HCT116 (cell line): ENCODE measurements at places on chromosomes 1 and 21. TPM values are rescaled to one million over a fixed set of nuclear protein-coding genes. Genes with fewer than 3 reads are reported as not detected.

KPNA6 gene
- 79.9 TPM for total RNA-seq

MYCL gene
- total RNA-seq, result 10.0 TPM

DENND4B gene
- 70.8 TPM for total RNA-seq

GRCh38 chr1:234473118-234473517 lies 5.9 kb downstream of the TARBP1 start:
- H3K36me3 ChIP-seq, result no peaks in the 10 kb centered on the region
- H3K27ac ChIP-seq, result no peak overlapping the region
- H3K4me3 ChIP-seq, result no peak overlapping the region

DNA sequence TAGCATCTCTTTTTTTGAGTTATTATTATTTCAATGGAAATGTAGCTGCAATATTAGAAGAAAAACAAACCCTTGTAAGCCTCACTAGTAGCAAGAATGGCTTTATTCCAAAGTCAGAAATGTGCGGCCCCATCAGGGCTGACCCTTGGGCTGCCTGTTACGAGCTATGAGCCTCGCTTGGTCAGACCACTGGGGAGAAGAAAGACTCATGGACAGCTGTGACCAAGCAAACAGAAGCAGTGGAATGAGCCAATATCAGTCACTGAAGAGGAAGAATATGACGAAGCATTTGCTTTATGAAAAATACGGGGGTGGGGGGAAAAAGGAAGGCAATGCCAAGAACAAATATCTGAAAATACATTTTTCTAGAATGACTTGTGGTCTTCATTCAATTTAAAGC lies 504.5 kb downstream of the LMO4 start:
- no peaks in the 10 kb centered on the region for H3K27me3 ChIP-seq
- no peaks in the 10 kb centered on the region for H3K36me3 ChIP-seq
- no peaks in the 10 kb centered on the region for H3K4me1 ChIP-seq

UBE2U gene
- not detected for total RNA-seq

EDN2 gene
- total RNA-seq, result not detected

DNA sequence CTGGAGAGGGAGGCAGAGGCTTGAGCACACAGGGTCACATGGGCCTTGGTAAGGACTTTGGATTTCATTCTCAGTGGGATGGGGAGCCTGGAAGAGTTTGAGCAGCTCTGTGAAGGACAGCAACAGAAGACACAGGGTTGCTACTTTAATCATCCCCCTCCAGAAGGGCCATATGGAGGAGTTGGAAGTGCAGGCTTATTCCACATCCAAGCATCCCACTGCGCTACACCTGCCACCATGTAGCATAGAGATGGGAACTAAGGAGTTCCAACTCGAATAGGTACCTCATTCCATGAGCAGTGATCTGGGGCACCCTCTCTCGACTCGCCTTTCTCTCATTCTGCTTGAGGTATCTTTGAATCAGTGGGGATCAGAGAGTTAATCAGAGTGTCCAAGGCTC lies 54.0 kb upstream of the CTTNBP2NL start:
- DNase-seq, result no peak
- no peak overlapping the region for H3K27ac ChIP-seq
- no peaks in the 10 kb centered on the region for H3K4me1 ChIP-seq
- H3K27me3 ChIP-seq, result peaks cover 31% of the 10 kb centered on the region; the same call in 1 of the 2 replicates
- no peaks in the 10 kb centered on the region for H3K36me3 ChIP-seq

DNA sequence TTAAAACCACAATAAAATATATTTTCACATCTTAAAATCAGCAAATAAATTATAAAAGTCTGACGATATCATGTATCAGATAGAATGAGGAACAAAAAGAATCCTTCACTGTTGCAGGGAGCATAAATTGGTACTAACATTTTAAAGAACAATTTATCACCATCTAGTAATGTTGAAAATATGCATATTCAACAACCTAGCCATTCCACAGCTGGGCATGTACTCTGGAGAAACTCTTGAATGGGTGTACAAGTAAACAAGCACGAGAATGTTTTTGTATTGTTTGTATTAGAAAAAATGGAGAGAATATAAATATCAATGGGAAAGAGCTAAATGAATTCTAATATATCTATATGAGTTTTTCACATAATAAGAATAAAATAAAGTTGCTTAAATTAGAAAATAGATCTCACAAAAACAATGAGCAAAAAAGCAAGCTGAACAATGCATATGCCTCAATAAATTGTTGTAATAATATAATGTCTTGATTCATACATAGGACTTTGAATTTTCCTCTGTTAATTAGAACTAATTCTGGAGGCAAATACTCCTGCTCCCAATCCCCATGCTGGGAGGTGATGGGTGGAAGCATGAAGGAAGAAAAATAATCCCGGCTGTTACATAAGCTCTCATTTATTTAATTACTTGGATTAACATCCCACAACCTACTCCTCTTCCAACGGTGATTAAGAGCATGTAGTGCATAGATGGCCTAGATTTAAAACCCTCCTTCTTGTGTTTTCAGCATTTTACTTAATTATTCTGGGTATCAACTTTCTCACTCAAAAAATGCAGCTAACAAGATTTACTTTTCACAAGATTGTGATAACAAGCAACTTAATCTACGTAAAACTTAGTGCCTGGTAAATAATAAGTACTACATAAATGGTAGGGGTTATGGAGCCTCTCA lies 5.5 kb upstream of the FMO2 start:
- H3K27me3 ChIP-seq, result no peaks in the 10 kb centered on the region
- no peak overlapping the region for H3K27ac ChIP-seq
- no peak for DNase-seq
- H3K4me3 ChIP-seq, result no peak overlapping the region

DNA sequence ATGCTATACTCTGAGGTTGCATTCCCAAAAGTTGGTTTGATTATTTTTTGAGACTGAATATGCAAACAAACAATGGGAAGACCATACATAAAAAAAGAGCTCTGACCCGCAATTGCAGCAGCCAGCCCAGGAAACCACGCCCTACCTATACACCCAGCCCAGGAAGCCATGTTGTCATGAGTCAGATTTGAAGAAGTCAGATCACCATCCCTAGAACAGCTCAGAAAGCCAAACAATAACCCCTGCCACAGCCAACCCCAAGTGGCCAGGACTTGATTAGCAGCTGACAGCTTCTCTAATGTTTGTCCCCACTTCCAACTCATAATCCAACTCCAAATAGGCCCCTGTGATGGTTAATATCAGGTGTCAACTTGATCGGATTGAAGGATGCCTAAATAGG lies 621.9 kb downstream of the NPHP4 start:
- no peaks in the 10 kb centered on the region for H3K4me1 ChIP-seq
- H3K4me3 ChIP-seq, result no peak overlapping the region
- H3K36me3 ChIP-seq, result no peaks in the 10 kb centered on the region
- DNase-seq, result no peak
- H3K27ac ChIP-seq, result no peak overlapping the region
- no peaks in the 10 kb centered on the region for H3K27me3 ChIP-seq

GRHL3 gene
- 1.0 TPM for total RNA-seq

GRCh38 chr1:212566522-212567479 lies 41.8 kb upstream of the ATF3 start:
- DNase-seq, result peak; percentile 45
- peak overlapping the region; percentile 34 for H3K4me3 ChIP-seq
- peaks cover 41% of the 10 kb centered on the region for H3K4me1 ChIP-seq
- no peaks in the 10 kb centered on the region for H3K36me3 ChIP-seq
- no peaks in the 10 kb centered on the region for H3K27me3 ChIP-seq

KRTAP19-1 gene
- not detected for total RNA-seq

DNA sequence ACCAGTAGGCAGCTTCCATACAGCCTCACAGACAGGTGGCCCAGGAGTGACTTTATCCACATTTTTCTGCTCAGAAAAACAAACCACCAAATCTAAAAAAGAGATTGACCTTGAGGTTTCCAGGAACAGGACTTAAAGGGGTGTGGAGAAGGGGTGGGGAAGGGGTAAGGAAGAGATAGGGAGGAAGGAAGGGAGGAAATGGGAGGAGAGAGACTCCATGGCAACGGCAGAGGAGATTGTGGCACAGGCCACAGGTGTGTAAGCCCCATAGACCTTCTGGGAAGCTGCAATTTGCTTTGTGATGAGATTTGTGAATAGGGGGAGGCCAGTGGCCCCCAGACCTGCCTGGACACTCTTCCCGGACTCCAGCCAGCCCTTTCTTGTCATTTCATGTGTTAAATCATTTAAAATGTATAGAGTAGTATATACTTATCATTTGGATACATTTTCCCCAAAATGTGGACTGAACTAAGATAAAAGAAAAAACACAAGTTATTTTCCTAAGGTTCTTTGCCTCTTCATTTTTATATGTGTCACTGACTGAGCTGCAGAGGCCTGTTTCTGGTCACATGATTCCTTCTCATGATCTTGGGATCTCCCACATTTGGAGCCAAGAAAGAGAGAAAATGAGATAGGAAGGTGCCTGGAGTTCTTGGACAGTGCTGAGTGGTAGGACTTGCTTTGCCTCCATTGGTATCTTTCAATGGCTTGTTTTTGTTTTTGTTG lies 55.5 kb downstream of the CLIC6 start:
- H3K4me3 ChIP-seq, result no peak overlapping the region
- peaks cover 6% of the 10 kb centered on the region for H3K4me1 ChIP-seq
- no peak for DNase-seq
- H3K36me3 ChIP-seq, result no peaks in the 10 kb centered on the region
- no peak overlapping the region for H3K27ac ChIP-seq

CD101 gene
- 1.2 TPM for total RNA-seq

DNA sequence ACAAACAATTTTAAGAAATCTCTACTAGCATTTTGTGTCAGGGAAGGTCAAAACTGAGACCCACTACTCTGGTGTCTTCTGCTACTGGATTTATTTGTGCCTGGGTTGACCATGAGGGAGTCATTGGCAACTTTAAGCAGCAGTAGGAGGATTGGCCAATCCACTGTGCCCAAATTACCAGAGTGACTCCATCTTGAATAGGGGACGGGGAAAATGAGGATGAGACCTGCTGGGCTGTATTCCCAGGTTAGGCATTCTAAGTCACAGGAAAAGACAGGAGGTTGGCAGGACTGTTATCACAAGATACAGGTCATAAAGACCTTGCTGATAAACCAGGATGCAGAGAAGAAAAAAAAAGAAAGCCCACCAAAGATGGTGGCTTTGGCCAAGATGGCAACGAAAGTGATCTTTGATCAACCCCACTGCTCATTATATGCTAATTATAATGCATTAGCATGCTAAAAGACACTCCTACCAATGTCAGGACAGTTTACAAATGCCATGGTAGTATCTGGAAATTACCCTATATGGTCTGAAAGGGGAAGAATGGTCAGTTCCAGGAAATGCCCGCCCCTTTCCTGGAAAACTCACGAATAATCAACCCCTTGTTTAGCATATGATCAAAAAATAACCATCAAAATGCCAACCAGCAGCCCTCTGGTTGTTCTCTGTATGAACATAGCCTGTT lies 200.9 kb downstream of the LTN1 start:
- no peaks in the 10 kb centered on the region for H3K4me1 ChIP-seq
- no peaks in the 10 kb centered on the region for H3K36me3 ChIP-seq
- DNase-seq, result no peak

DNA sequence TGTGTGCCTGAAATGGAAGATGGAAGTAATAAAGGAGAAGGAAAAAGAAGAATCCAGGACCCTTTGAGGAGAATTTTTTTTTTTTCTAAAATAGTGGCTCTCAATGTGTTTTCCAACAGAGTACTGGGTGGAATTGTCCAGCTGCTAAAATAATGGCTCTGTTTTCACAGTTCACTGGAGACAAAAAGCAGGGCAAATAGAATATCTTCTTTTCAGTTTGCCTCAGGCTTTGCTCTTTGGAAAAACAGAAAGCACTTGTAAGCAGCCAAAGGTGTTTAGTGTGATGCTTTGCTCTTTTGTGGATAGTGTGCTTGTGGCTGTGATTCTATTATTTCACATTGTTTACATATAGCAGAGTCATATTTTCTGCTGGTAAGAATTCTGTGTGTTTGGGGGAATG lies 77.4 kb upstream of the MROH9 start:
- no peaks in the 10 kb centered on the region for H3K36me3 ChIP-seq
- no peak for DNase-seq
- H3K27ac ChIP-seq, result no peak overlapping the region
- no peaks in the 10 kb centered on the region for H3K27me3 ChIP-seq
- no peak overlapping the region for H3K4me3 ChIP-seq
- no peaks in the 10 kb centered on the region for H3K4me1 ChIP-seq

GRCh38 chr1:48214820-48215219 lies 7.7 kb upstream of the SLC5A9 start:
- no peaks in the 10 kb centered on the region for H3K4me1 ChIP-seq
- H3K27me3 ChIP-seq, result 0 out of 2 replicates have a peak, but pooled peaks cover 4% of the 10 kb centered on the region
- no peak for DNase-seq
- no peak overlapping the region for H3K4me3 ChIP-seq
- H3K27ac ChIP-seq, result no peak overlapping the region
- H3K36me3 ChIP-seq, result no peaks in the 10 kb centered on the region

- 0 out of 2 replicates have a peak, but pooled peaks cover under 1% of the 10 kb centered on the region for H3K27me3 ChIP-seq
- H3K36me3 ChIP-seq, result no peaks in the 10 kb centered on the region
- no peak overlapping the region for H3K4me3 ChIP-seq
- no peak overlapping the region for H3K27ac ChIP-seq
These were observed 107.1 kb downstream of the NIBAN1 start for GRCh38 chr1:184866991-184867788.

DNA sequence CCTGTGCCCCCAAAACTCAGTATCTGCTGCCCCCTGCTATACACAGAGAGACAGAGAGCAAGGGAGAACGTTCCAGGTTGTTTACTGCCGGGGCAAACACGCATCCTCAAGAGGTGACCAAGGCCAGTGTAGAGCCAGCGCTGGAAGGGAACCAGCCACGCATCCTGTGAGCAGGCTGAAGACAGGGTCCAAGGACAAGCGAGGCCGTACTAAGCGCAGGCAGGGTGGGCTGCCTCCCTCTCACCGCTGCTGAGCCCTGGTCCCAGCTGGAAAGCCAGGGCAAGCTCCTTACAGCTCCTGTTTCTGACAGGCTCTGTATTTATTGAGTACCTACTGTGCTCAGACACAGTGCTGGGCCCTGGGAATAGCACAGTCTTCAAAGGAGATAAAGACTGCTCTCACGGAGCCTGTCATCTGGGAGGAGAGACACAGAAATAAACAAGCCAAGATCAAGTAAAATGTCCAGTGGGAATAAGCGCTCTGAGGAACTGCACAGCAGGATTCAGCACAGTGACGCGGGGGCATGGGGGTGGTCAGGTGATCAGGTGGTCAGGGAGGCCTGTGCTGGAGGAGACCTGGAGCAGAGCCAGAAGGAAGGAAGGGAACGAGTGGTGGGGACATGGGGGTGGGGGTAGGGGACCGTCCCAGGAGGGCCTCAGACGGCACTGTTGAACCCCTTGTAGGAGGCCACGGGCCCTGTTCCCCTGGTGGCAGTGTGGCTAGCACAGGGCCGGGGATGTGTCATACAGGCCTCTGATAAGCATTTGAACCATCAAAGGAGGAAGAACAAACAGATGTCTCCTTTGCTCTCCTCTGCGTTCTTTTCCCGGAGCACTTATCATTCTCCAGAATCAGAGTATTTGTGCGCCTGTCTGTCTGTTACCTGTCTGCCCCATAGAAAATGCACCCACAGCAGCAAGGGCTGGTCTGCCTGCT lies 37.8 kb upstream of the EFHD2 start:
- H3K27me3 ChIP-seq, result no peaks in the 10 kb centered on the region
- H3K4me1 ChIP-seq, result 0 out of 2 replicates have a peak, but pooled peaks cover 6% of the 10 kb centered on the region
- H3K27ac ChIP-seq, result no peak overlapping the region
- H3K36me3 ChIP-seq, result no peaks in the 10 kb centered on the region
- H3K4me3 ChIP-seq, result no peak overlapping the region

DNA sequence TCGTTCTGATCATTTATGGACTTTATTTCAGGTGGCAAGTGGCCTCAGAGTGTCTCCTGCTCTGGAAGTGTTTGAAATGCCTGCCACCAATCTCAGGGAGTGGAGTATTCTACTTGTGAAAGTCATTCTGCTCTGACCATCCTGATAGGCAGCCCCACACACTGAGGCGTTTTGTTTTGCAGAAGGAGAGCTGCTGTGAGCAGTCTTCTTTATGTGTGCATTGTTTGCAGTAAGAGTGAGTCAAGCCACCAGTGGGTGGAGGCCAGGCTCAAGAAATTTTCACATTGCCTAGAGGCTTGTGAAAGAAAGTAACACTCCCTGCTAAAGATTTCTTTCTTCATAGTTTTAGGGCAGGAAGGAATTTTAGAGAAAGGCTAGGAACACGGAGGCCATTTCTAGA lies 204.4 kb downstream of the SLC35F3 start:
- H3K27me3 ChIP-seq, result no peaks in the 10 kb centered on the region
- no peak overlapping the region for H3K4me3 ChIP-seq
- no peak for DNase-seq
